ENCODE measurements at places on chromosomes 11 and 22. TPM values are rescaled to one million over a fixed set of nuclear protein-coding genes. Genes with fewer than 3 reads are reported as not detected.

Gene MPPED2
- 0.37 TPM for total RNA-seq

Gene ALX4
- total RNA-seq: not detected

Gene RASD2
- not detected for total RNA-seq

GRCh38 chr22:29766632-29767170, at the start of gene ZMAT5:
Gene ZMAT5, minus strand, starts transcription at chr22:29767007. Its CDS starts 18,463 bp downstream, at chr22:29748544.
- H3K36me3 ChIP-seq: peaks cover 25% of the 10 kb centered on the region
- peaks cover 32% of the 10 kb centered on the region for H3K4me1 ChIP-seq
- H3K27me3 ChIP-seq: no peaks in the 10 kb centered on the region
- peak within 1 kb of the TSS; percentile 97 for H3K4me3 ChIP-seq
- H3K27ac ChIP-seq: peak within 1 kb of the TSS; percentile 93

DNA sequence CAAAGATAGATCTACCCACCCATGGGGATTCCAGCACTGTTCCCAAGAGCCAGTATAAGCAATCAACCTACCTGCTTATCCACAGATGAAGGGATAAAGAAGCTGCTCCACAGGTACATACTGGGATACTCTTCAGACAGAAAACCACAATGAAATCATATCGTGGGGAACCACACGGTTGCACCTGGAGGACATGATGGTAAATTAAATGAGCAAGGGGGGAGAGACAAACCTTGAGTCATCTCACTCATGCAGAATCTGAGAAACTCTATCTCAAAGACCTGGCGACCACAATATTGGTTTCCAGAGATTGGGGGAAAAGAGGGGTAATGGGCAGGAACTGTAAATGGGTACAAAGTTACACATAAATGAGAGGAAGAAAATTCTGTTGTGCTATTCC, 14.5 kb downstream of the RGL4 start:
- H3K36me3 ChIP-seq: peaks cover 97% of the 10 kb centered on the region
- DNase-seq: no peak
- H3K4me3 ChIP-seq: no peak overlapping the region
- H3K4me1 ChIP-seq: peaks cover 2% of the 10 kb centered on the region
- H3K27ac ChIP-seq: no peak overlapping the region

All from activated B cell treated with CpG ODN at 0.5 μM for 24 hours (primary cell).